ENCODE measurements at places on chromosomes 1 and 21.

GRCh38 chr21:41511858-41512257 lies 3.9 kb upstream of the TMPRSS2 start:
- no peak for DNase-seq

GRCh38 chr21:26758083-26758880 lies 86.9 kb downstream of the ADAMTS1 start:
- no peak for DNase-seq

DNA sequence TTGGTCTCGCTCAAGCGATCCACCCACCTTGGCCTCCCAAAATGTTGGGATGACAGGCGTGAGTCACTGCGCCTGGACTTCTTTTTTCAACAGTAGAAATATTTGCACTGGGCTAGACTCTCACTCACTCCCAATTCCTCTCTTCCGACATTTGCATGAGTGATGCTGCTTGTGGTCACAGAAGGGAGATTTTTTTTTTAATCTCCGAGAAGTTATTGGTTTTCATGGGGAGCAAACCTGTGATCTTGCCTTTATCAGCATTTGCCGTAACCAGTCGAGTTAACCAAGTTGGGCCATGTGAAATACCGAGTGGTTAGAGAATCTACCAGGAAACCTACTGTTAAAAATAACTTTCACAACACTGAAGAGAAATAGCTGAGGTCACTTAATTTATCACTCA lies 21.1 kb downstream of the ERG start:
- DNase-seq: no peak

DNA sequence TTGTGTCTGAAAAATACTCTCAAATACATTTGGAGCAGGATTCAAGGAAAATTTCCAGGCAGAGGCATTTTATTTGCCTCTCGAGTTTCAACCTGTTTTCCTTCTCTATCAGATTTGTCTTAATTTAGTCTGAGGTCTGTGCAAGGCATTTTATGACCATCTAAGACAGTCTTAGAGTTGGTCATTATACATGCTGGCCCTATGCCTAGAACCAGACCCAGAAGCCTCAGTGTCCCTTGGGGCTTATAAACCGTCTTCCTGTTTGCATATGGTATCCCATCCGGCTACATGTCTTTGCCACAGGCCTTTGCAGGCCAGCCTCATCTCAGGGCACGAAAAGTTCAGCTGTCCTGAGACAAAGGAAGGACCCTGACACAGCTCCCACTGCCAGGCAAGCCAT lies 346.1 kb downstream of the SIPA1L2 start:
- DNase-seq: no peak

DNA sequence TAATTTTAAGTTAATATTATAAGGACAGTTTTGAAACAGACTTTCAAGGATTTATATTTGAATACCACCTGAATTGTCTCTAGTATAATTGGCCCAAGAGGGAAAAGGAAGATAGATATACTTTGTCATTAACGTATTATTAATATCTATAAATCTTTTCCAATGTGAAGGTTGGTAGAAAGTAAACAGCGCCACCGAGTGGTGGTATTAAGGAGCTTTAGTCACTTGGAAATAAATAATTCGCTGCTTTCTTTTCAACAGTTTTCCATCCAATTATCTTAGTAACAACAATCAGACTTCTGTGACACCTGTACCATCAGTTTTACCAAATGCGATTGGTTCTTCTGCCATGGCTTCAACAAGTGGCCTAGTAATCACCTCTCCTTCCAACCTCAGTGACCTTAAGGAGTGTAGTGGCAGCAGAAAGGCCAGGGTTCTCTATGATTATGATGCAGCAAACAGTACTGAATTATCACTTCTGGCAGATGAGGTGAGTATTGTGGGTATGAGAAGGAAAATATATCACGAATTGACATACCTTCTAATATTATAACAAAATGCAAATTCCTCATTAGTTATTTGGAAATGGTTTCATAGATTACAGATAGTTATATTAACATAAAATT lies 37.7 kb downstream of the SH3GLB1 start:
- no peak for DNase-seq

DNA sequence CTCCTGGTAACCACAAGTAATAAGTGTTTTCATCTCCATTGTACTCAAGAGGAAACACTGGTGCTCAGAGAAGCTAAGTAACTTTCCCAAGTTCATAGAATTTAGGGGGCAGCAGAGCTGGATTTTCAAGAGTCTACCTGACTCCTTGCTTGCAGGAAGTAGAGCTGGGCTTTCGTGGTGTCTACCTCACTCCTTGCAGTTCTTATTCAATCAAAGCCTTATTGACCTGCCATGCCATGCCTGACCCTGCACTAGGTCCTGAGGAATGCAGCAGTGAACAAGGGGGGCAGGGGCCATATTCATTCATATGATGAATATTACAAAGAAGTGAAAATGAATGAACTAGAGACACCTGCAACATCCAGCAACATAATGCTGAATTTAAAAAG lies 93.3 kb downstream of the GLIS1 start:
- DNase-seq: no peak

All from upper lobe of right lung (tissue), 1 donor.